ENCODE measurements at places on chromosomes 5 and 9.

DNA sequence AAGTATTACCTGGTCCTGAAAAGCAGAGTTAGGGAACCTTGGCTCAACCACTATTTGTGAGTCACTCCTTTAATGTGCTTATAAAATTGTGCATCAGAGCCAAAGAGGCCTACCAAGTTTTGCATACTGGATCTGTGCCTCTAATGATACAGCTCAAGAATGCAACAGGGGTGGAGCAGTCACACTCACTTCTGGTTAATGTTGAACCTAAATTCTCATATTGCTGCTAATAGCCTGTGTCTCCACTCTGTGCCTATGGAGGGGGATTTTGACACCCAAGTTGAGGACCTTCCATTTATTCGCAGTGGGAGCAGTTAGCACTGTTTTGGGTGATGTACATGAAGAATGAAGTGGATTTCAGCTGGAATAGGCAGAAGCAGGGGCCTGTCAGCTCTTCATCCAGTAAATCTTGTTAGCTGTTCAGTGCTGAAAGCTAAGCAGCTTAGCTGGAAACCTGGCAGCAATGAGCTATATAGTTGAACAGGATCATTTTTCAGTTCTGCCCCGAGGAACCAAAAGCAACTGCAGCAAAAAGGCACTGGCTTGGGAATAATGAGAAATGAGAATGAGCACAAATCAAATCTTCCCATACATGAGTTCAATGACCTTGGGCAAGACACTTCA is 9.7 kb downstream of the SH3TC2 start:
- DNase-seq: no peak

GRCh38 chr9:79682076-79682736 is 110.4 kb downstream of the TLE4 start:
- no peak for DNase-seq

GRCh38 chr5:92494508-92494907 is 1086.5 kb downstream of the NR2F1-AS1 start:
- no peak for DNase-seq

DNA sequence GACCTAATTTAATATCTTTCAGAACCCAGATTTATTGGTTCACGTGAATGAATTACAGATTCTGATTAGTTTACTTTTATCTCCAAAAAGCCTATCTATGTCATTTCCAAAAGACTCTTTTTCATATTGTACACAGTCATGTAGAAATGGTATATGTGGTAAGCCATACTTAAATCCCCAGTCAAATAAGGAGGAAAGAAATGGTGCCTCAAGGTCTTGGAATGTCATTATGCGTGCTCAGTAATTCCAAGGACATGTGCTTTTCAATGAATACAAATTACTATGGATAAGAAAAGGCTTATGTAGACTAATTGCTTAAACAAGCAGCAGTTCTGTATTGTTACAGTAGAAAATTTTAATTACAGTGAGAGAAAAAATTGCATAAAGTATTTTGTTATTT is 64.1 kb upstream of the TYRP1 start:
- no peak for DNase-seq

All from hematopoietic multipotent progenitor cell treated with erythropoietin and hydrocortisone succinate and interleukin-3 and kit ligand, for 4 days (in vitro differentiated cells).